Uterus (tissue), 4 donors: ENCODE measurements at places on chromosomes 12 and 14. TPM values are rescaled to one million over a fixed set of nuclear protein-coding genes. Genes with fewer than 3 reads are reported as not detected.

- DNase-seq = no peak
Observed at GRCh38 chr12:130251236-130251780, 86.4 kb upstream of the PIWIL1 start.

GRCh38 chr14:54772451-54772881 is 130.2 kb downstream of the GCH1 start:
- no peak for DNase-seq

GRCh38 chr12:100651108-100651507 is 77.6 kb downstream of the GAS2L3 start:
- DNase-seq = no peak

- DNase-seq = no peak
Observed at GRCh38 chr14:64979336-64980074, 7.2 kb upstream of the FNTB start.

DNA sequence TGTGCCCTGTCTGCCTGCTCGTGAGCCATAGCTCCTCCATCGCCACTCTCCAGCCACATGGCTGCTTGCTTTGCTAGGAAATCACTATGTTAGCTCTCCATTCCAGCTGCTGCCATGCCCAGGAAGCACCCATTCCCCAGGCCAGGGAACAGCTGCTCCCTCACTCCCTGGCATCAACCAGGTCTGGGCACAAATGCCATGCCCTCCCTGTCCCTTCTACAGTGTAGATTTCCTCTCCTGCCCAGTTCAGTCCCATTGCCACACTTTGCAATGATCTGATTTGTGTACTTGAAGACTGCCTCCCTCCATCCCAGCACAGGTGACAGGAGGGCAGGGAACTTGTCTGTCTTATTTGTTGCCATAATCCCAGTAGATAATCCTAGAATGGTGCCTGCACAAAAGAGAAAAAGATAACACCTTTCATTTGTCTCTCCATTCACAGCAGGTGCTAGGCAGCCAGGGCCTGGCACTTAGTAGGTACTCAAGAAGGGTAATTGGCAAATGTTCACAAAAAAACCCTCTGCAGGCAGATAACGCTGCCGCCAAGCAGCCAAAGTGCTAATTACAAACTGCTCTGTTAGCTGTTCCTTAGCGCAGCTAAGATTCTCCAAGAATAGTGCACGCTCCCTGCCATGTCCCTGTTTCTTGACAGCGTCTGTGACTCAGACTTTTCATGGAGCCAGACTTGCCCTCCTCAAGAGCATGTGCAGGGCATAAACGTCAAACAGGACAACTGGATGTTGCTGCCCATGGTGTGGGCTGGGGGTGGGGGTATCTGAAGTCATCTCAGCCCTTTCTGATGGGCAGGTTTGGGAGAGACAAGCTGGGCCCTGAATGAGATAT is 69.1 kb downstream of the ARL6IP4 start:
- DNase-seq = no peak

- no peak for DNase-seq
Observed at GRCh38 chr12:95591731-95592130, 40.5 kb upstream of the USP44 start.

DNA sequence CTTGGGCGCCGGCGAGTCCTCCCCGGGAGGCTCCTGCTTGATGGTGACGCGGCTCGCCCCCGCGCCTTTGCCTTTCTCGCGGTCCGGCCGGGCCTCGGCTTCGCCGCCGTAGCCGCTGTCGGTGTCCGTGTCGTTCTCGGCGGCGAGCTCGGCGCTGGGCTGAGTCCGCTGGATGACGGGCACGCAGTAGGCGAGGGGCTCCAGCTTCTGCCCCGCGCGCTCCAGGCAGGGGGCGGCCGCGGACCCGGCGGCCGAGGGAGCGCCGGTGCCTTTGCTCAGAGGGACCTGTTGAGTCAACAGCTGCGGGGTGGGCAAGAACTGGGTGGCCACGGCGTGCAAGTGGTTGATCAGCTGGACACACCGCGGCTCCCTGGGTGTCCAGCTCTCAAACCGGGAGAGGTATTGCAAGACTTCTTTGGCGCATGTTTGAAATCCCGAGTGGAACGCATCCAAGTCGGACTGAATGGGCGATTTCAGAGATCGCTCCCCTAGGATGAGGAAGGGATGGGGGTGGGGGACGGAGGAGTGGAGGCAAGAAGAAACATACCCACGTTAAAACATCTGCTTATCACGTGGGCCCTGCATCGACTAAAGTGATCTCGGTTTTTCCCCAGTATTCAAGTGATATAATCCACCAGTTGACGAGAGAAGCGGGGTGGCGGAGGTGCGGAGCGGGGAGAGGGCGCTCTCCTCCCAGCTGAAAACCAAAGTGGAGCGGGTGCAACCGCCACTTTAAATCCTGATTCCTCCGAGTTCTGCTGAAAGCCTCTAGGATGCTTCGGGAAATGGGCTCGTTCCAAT is 2.0 kb downstream of the BHLHE41 start:
- peak; percentile 79 for DNase-seq

DNA sequence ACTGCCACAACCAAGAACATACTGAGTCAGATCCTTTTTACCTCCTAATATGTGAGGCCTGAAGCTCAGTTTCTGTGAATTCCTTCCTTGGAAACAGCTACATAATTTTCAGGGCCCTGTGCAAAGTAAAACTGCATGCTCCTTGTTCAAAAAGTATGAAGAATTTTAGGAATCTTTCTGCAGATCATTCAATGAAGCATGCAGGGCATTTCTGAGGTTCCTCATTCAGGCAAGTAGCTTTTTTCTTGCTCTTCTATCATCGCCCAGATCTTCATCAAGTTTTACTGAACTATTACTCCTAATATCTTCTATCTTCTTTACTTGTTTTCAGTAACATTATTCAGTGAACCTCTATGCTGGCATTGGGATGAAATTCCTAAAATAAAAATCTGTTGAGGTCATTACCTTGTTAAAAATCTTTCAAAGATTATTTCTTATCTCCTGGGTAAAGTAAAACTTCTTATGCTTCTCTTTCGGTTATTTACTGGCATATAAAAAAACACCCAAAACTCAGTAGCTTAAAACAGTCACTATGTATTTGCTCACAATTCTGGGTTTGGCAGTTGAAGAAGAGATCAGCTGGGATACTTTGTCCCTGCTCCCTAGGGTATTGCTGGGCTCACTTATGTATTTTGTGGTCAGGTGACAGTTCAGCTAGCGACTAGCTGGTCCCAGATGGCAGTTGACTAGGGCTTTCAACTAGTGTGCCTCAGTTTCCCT is 42.6 kb upstream of the KRR1 start:
- no peak for DNase-seq

DNA sequence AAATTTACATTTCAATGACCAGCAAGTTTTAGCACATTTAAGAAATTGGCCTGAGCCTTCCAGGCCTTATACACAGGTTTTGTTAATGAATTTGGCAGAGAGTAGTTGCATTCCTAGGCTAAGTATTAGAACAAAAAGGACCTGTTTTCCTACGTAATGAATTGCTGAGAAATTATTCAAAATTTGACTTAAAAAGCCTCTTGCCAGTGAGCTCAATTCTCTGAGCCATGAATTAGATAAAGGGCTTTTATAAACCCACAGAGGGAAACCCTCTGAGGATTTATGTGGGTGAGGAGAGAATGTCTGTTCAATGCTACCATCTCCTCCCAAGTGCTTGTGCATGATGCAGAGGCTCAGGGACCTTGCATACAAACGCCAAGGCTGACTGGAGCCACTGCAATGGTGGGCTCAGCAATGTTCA is 94.5 kb upstream of the PELI2 start:
- DNase-seq = no peak

GRCh38 chr12:37672655-37673260 is 643.8 kb upstream of the ALG10B start:
- no peak for DNase-seq

DNA sequence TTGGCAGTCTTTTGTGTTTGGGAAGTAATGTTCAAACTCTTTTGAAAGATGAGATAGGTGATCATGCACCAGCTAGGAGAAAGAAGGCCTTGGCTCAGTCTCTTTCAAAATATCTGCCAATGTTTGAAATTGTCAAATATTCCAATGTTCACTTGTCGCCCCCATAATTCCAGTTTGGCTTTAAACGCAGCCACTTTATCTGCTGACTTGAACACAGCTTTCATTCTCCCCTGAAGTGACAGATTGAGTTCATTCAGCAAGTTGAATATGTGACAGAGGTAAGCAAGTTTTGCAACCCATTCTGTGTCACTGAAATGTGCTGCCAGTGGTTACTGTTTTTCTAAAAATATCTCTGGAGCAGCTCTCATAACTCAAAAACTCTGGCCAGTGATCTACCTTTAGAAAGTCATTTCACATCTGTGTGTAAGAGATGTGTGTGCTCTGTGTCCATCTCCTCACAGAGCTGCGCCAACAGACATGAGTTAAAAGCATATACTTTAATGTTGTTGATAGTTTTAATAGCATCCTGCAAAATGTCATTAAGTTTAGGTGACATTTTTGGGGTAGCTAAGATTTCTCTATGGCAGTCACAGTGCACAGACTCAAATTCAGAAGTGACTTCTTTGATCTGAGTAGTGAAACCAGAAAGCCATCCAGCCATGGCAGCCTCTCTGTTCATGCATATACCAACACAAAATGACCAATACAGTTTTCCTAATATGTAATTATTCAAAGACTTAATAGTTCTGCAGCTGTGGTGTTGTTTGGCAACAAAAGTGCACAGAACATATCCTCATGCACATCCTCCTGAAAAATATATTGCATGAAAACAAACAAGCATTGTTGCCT is 614.3 kb upstream of the MIS18BP1 start:
- no peak for DNase-seq

GRCh38 chr12:110015132-110015531 is 15.9 kb downstream of the ANKRD13A start:
- no peak for DNase-seq

DNA sequence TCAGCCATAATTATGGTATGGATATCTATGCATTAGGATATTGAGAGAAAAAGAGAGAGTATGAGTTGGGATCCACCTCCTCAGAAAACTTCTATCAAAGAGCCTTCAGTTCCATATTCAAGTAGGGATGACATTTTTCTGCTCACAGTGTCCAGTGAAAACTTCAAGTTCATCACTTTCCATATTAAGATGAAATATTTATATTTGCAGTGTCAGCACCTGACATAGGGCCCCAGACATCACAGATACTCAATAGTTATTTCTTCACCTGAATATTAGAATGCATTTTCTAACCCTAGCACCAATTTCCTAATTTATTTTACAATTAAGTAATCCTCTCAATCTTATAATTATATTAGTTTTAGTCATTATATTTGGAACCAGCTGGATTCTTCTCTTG is 318.0 kb upstream of the MGAT4C start:
- DNase-seq = no peak

DNA sequence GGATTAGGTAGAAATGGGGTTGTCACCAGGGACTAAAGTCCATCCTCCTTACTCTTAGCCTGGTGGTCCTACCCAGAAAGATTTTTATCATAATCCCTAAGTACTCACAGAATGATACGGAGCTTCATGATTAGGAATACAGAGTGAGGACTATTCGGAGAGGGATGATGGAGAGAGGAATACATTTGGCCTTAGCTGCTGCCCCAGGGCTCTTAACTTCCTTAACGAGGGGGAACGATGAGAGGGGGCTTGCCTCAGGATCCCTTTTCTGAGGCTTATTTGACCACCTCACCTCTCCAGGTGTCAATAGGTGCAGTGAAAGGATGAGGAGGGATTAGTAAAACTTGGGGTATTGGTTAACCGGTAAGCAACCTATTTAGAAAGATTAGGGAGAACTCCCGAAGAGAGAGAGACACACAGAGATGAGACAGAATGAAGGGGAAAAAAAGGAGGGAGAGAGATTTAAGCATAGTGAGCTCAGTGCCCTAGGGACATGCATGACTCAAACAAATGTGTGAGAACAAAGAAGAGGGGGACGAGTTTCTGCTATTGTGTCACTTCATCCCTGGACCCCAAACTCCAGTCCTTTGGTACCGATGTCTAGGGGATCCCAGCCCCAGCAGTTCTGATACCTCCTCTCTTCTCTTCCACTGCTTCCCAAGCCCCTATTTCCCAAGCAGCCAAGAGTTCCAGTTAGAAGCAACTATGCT is 1.1 kb downstream of the NFE2 start:
- DNase-seq = no peak

GRCh38 chr12:132178801-132179401 is 34.6 kb downstream of the NOC4L start:
- no peak for DNase-seq

GRCh38 chr12:123040106-123040505 is 59.6 kb downstream of the ARL6IP4 start:
- no peak for DNase-seq

GRCh38 chr12:66832997-66833396 is 154.1 kb upstream of the GRIP1 start:
- DNase-seq = no peak

DNA sequence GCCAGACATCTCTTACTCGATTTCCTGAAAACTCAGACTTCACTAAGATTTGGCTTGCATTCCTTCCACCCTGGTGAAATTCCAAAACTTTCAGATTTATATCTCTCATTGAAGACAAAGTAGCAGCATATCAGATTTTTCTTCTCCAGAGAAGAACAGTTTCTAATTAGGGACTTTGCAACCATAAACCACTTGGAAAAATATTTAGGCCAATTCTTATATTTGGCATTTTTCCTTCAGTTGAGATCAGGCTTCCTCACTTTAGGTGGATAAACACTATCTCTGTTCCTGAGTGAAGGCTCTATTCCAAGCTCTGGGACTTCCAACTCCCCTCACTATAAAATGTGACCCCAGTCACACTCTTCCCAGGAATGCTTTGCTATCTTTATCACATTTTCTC is 1434.3 kb upstream of the FLRT2 start:
- no peak for DNase-seq

- no peak for DNase-seq
Observed at GRCh38 chr12:47184229-47184628, 104.5 kb upstream of the AMIGO2 start.

DNA sequence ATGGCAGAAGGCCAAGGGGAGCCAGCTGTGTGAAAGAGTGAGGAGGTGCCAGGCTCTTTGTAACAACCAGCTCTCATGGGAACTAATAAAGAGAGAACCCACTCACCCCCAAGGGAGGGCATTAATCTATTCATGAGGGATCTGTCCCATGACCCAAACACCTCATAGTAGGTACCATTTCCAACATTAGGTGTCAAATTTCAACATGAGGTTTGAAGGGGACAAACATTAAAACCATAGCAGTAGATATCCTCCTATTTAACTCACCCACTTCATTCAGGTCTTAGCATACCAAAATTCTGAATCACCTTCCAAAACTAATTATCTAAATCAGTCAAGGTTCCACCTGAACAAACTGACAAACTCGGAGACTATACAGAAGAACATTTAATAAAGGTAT is 75.3 kb downstream of the PPFIA2 start:
- DNase-seq = no peak

GRCh38 chr12:93029091-93029490 is 100.0 kb upstream of the EEA1 start:
- DNase-seq = no peak

DPPA3 gene
- not detected for total RNA-seq

TPH2 gene
- not detected for total RNA-seq

HSPB8 gene
- 40.0 TPM for total RNA-seq

CPNE6 gene
- total RNA-seq = not detected

SAMD15 gene
- total RNA-seq = 3.1 TPM

SYCP3 gene
- not detected for total RNA-seq

TEX52 gene
- not detected for total RNA-seq

CDKL1 gene
- 28.3 TPM for total RNA-seq

CLEC2A gene
- total RNA-seq = not detected

CTSG gene
- not detected for total RNA-seq

LRCOL1 gene
- 0.79 TPM for total RNA-seq

HOXC6 gene
- total RNA-seq = 2.1 TPM

RASSF9 gene
- 6.4 TPM for total RNA-seq
